Endothelial cell (in vitro differentiated cells): ENCODE measurements at places on chromosomes 2 and 18. TPM values are rescaled to one million over a fixed set of nuclear protein-coding genes. Genes with fewer than 3 reads are reported as not detected.

Gene FBXO48
- total RNA-seq = 1.6 TPM

Gene LRRC30
- total RNA-seq = not detected

DNA sequence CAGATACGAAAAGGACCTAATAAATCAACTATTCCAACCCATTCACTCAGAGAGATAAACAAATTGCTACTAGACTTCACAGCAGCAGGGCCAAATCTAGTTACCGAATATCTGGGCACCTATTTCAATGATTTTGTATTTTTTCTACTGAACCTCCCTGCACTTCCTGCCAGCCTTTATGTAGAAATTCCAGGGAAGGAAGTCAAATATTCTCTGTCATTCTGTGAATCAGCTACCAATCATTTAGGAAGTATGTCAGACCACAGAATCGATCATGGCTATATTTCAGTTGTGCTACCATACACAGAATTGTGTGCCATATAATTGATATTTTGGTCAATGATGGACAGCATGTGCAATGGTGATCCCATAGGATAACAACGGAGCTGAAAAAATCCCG lies 109.6 kb upstream of the SPOPL start:
- no peak overlapping the region for H3K27ac ChIP-seq
- H3K27me3 ChIP-seq = peaks cover 2% of the 10 kb centered on the region
- H3K4me3 ChIP-seq = no peak overlapping the region
- DNase-seq = no peak

GRCh38 chr2:228367356-228367755 lies 185.9 kb upstream of the SPHKAP start:
- H3K27me3 ChIP-seq = peaks cover 1% of the 10 kb centered on the region
- no peak for DNase-seq
- H3K36me3 ChIP-seq = no peaks in the 10 kb centered on the region
- H3K4me1 ChIP-seq = no peaks in the 10 kb centered on the region
- no peak overlapping the region for H3K4me3 ChIP-seq

DNA sequence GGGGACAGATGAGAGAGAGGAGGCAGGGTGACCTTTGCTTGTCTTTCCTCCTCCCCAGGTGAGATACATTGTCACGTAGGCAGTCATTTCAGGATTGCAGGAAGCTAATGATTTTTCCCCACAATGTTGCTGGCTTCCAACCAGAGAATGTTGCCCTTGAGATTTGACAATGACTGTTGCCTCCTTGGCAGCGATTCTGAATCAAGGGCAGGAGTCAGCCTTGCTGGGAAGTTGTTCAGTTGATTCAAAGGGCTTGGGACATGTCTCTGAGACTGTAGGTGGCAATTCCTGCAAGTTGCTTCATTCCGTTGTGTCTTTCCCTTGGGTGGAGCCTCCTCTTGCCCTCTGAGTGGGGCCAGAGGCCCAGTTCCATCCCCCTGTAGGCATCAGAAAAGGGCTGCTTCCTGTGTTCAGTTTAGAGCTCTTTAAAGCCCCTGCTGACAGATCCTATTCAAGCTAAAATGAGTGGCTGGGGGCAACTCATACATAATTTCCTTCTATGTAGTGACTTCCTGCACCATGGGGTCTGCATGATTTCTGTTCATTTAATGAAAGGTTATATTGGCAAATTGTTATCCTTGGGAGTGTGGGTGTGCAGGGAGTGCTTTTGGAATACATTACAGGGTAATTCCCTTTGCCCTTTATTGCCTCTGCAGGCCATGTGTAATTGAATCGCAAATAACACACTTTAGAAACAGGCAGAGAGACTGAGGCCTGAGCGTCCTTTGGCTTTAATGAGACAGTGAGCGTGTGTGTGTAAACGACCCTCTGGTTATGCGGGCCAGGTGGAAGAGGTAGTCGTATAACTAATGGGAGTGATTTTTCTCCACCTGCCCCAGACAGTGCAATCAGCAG lies 52.4 kb downstream of the GPR39 start:
- H3K27me3 ChIP-seq = no peaks in the 10 kb centered on the region
- peaks cover 9% of the 10 kb centered on the region for H3K36me3 ChIP-seq
- H3K4me3 ChIP-seq = no peak overlapping the region
